ENCODE measurements at places on chromosomes 12 and 14.

GRCh38 chr12:68425998-68426397, 93.8 kb upstream of the MDM1 start:
- no peak for DNase-seq

GRCh38 chr12:77800501-77800900, 30.2 kb upstream of the NAV3 start:
- no peak for DNase-seq

DNA sequence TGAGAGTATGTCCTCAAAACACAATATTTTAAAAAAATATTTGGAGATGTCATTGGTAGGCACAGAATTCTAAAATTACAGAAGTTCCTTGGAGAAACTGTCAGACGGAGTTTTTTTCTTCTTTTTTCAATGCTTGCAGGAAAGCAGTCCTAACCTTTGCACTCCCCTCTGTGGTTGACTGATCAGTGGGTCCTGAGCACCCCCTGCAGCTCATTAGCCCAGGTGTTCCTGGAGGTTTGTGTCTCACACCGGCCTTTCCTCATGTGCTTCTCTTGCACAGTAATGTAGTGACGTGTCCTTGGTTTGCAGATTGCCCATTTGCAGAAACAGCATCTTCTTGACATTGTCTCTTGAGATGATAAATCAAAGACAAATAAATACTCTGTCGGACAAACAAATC, 513.0 kb downstream of the TMEM121 start:
- DNase-seq = peak; percentile 9

- DNase-seq = no peak
Observed at GRCh38 chr14:71240171-71240570, 332.9 kb downstream of the PCNX1 start.

DNA sequence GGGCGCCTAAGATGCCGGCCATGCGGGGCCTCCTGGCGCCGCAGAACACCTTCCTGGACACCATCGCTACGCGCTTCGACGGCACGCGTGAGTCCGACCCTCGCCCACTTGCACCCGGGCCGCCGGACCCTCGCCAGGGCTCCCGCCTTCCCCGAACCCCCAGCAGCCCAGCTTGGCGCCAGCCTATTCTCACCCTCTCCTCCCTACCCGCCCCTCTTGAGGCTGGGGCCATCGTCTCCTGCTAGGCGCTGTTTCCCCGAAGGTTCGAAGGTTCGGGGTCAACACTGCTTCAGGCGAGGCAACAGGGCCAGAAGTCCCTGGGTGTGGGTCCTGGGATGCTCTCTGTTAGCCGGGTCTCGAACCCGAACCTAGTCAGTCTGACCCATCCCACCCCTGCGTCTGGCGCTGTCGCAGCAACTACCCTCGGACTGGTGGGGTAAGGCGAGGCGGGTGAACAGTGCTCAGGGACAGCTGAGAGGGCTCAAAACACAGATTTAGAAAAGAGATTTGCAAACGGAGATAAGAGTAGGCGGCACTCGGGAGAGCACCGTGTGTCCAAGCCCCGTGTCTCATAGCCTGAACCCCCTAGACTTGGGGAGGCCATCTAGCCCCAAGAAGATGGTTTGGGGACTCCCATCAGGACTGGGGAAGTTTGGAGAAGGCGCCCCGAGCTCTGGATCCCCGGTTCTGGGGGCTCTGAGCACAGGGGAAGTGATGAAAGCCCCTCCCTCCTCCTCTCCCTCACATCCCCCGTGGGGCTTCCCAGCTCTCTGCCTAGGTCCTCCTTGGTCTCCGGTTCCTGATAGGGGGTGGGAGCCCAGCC, 787 bp downstream of the KCNH3 start:
- peak; percentile 72 for DNase-seq

DNA sequence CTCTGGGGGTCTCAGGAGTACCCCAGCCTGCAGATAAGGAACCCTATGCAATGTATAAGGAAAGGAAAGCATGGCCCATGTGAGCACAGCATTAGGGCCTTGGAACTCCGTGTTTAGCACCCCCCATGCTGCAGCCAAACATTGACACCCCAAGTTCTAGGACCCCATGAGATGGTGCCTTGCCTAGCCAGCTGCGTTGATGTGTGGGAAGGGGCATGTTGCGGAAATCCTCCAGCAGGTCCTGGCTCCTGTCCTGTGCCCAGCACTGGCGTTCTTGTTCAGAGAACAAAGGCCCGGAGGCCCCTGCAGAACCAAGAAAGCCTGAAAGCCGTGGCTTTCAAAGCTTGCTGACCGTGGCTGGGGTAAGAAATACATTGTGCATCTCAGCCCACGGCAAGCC, 99.4 kb upstream of the DIO3 start:
- no peak for DNase-seq

DNA sequence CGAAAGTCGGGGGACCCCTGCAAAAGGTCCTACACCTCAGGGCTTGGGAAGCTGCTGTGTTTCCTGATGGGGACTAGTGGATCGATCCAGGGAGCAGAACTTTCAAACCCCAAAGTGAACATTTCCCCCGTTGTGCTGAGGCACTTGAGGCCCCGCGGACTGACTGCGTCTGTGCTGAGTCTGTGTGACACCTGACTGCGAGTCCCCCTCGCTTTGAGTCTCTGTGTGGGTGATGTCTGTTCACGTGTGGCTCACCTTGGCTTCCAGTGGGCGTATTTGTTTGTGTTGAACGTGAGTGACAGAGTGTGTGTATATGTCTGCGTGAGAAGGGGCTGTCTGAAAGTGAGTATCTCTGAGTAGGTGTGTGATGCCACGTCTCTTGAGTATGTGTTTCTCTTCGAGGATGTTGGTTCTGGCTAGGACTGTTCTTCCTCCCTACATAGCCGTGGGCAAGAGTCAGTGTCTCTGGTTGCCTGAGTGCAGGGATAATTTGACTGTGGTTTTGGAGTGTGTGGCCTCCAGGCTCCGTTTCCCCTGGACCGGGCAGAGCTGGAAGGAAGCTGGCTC, 1.3 kb downstream of the TEAD4 start:
- peak; percentile 52 for DNase-seq

GRCh38 chr14:52020866-52021717, 31.7 kb downstream of the RTRAF start:
- no peak for DNase-seq

GRCh38 chr12:93777254-93777653, 100.1 kb downstream of the CRADD start:
- DNase-seq = no peak

GRCh38 chr12:27332714-27333402, at the start of gene BMAL2:
BMAL2 (plus strand) TSS chr12:27332836; CDS start chr12:27333073, 237 bp downstream.
- DNase-seq = peak; percentile 82

DNA sequence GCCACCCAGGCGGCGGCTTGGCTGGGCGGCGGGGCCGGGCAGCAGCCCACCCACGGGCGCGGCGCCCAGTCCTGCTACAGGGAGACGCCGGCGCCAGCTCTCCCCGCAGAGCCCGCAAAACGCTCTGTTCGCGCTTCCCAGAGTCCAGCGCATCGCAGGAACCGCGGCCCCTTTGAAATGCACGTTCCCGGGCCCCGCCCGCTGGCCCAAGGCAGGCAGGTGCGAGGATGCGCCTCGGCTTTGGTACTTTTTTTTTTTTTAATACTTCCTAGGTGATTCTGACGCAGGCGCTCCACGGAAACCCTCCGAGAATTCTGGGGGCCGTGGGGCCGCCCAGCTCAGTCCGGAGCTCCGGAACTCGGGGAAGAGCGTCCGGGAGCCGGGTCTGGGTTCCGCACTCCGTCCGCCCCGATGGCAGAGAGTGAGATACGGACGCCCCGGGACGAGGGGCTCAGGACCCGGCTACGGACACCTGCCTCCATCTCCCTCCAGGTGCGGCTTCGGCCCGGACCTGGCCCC, 483 bp downstream of the POC1B start:
- peak; percentile 64 for DNase-seq

Data from GM20000 (cell line).